ENCODE measurements at places on chromosomes 11 and 22.

DNA sequence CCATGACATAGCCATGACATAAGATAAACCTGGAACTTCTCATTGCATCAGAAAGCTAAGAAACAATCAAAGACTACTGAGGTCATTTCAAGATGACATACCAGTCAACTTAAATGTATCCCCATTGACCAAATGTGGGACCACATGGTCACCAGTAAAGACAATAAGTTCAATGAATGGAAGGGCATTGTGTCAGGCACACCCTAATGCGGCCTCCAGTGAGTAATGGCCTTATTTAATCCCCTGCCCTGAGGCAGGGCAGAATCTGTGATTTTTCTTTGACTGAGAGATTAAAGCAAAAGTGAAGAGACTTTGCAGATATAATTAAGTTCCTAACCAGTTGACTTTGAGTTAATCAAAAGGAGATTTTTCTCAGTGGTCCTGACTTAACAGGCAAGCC, 17.3 kb upstream of the SYT8 start:
- DNase-seq = no peak

DNA sequence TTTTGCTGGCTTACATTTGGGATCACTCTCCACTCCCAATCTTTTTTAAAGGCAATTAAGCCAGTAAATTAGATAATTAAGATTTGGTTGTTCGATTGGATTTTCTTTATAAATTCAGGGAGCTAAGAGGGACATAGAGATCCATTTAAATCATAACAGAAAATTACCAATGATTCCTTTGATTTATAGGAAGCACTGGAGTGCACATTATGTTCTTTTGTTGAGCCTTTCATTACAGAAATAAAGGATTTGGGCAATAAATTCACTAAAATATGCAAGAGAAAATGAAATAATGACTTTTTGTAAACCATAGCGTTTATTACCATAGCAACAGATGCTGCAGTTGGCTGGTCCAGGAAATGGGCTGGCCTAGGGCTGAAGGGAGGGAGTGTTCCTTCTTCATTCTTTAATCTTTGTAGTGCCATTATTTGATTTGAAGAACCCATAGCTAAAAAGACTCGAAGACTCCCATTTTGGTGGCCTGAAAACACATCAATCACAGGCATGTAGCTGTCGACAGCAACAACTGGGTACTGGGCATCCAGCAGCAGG, 73.0 kb downstream of the C2CD3 start:
- no peak for DNase-seq

DNA sequence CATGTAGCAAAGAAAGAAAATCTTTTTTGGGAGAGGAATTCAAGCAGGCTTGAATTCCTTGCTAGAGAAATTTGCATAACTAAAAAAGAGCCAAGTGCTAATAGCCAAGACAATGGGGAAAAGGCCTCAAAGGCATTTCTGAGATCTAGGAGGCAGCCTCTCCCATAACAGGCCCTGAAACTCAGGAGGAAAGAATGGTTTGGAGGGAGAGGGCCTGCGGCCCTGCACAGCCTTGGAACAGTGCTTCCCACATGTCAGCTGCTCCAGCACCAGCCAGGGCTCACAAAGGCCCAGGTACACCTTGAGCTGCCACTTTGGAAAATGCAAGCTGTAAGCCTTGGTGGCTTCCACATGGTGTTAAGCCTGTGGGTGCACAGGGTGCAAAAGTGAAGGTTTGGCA, 55.5 kb upstream of the TSPAN18 start:
- no peak for DNase-seq

DNA sequence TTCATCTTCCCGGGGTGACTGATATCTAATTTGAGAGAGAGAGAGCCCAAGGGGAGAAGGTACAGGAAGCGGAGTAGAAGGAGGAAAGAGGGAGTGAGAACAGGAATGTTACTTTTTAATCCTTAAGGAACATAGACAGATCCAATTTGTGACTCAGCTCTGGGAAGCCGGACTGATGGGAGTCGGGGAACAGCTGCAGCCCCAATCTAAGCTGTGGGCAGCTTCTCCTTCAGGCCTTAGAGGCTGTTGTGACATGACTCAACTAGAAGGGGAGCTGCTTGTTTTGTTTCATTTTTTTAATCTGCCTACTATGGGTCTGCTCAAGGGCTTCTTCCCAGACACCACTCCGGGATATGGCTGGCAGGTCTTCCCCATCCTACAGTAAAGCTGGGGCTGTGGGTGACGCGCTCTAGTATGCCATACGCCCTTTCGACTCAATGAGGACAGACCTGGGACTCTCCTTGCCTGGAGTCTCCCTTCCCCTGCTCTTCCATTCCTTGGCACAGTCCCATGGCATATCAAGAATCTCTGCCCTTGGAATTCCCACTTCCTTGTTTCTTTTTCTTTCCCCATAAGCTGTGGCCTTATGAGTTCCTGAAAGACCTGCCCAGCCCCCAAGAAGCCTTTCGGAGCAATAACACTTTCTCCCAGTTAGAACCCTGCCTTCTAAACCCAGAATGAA, 103.3 kb upstream of the AKIP1 start:
- no peak for DNase-seq

- DNase-seq = no peak
These were observed 33.2 kb downstream of the PPP2R1B start for GRCh38 chr11:111733016-111733415.

Data from renal cortex interstitium (tissue), 15 donors.